ENCODE measurements at places on chromosomes 2 and 18.

GRCh38 chr2:102032368-102033030, 40.7 kb downstream of the IL1R2 start:
- DNase-seq, result no peak

GRCh38 chr2:209933499-209934483, 68.6 kb upstream of the RPE start:
- DNase-seq, result no peak

DNA sequence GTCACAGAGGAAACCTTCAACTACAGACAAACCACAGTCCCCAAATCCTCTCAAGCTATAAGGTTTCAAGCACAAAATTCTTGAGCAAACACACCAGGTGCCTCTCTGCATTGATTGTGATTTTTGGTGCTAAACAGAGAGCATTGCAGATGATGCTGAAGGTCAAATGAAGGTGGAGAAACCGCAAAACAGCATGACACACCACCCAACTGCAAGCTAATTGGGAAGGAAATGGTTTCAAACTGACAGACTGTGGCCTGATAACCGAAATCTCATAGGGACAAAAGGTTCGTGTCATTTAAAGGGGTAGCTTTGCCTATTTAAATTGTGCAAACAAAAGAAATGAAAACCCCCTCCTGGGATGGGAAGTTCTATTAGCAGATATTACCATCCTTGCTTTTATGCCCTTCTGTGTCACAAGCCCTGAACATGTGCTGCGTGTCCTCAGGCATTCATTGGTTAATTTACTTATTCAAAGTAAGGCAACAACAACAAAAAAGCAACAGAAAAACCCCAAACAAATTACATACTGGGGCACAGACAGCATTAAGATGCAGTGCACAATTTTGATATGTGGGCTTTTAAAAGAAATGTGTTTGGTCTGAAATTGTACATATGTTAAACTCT, 154.9 kb downstream of the AQP4 start:
- no peak for DNase-seq

DNA sequence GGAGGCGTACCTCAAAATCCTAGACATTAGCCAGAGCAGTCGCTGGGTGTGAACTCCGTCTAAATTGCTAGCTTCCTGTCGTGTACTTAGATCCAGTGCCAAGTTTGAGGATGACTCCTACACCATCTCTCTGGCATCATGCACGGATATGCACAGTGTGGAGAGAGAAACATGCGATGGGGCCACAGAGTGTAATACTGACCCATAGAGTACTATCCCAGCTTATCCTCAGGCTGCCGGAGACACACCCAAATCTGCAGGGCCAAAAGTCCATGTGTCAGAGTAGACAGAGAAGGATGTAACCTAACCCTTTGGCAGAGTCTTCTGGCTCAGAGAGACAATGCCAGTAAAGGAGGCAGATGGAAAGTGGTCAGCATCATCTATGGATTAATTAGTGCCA, 84.2 kb downstream of the ARL4C start:
- no peak for DNase-seq

DNA sequence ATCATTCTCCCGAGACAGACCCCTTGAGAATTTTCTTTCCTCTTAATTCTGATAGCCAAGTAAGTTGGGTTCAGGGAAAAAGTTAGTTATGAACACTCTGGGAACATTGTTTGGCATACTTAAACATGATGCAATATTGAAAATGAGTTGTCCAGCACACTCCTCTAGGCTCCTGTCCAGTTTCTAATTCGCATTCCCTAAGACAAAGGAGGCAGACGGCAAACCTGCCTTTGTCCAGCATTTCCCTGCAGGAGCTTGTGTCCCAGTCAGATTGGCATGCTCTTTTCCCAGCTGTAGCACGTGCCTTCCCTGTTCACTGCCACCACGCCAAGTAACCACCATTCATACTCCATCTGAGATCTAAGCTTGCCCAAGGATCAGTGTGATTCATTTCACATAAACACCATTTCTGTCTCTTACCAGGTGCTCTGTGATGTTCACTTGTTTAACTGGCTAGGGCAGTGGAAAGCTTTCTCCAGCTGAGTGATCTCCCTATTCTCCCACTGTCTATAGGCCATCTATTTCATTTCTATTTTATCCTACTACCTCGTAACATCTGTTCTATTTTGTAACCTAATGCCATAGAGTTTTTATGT, 150.0 kb upstream of the EPB41L3 start:
- DNase-seq, result no peak

DNA sequence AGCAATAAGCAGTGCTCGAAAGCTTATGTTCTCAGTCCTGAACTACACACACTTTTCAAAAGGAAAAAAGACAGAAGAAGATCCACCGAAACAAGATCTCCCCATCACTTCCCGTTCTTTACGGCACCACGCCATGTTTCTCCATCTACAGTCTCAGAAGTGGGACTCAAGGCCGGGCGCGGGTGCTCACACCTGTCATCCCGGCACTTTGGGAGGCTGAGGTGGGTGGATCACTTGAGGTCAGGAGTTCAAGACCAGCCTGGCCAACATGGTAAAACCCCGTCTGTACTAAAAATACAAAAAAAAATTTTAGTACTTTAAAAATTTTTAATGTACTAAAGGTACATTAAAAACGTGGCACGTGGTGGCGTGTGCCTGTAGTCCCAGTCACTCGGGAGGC, 31.2 kb downstream of the ZNF516 start:
- DNase-seq, result no peak

DNA sequence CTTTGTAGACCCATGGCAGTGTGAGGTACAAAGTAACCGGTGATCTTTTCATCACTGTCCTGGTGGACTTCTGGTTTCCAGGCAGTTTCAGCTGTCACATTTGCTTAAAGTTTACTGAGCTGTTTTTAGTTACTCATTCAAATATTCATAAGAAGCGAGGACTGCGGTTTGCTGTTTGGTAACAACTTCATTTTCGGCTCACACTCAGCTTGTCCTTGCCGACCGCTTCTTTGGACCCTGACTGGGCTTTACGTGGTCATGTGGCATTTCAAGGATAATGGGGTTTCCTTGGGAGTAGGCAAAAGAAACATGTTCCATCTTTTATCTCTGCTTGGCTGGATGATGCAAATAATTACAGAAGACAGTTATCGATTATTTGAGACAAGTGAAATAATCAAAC, 350.7 kb downstream of the PAX3 start:
- no peak for DNase-seq

DNA sequence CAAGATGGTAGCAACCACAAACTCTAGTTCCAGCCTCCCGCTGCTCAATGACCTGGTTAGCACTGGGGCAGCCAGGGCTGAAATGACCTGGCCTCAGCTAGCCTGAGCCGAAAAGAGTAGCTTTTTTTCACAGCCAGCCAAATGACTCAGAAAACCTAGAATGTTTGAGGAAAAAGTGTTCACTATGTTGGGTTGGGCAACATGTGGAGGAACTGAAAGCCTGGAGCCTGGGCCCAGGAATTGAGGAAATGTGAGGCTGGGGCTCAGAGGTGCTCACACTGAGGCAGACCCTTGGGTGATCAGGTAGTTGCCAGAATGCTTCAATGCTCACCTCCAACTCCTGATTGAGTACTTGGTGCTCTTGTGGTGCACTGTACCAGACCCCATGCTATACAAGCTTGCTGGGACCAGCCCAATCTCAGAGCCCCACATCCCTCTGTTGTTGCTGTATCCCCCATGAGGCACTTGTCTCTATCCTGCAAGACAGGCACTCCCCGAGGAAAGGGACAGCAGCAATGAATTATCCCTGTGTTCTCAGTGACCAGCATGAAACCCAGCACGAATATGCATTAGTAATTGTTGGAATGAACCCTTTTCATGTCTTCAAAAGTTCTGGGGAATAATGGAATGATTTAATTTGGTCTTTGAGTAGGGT, 116.2 kb downstream of the USP34 start:
- no peak for DNase-seq

DNA sequence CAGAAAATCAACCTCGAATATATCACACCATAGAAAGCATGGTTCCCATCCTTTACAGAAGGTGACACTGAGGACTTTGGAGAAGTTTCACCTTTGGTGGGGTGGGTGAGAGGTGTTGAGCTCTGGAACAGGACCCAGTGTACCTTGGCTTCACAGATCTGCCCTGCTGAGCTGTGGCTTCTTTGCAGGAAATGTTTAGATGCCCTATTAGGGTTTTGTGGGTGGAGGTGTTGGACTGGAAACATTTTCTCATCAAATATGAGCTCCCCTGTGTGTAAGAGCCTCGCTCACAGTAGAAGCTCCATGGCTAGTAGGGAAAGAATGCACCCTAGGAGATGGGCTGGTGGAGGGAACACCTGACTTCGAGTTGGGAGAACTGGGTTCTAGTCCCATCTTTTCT, 55.6 kb downstream of the RPL37A start:
- no peak for DNase-seq

DNA sequence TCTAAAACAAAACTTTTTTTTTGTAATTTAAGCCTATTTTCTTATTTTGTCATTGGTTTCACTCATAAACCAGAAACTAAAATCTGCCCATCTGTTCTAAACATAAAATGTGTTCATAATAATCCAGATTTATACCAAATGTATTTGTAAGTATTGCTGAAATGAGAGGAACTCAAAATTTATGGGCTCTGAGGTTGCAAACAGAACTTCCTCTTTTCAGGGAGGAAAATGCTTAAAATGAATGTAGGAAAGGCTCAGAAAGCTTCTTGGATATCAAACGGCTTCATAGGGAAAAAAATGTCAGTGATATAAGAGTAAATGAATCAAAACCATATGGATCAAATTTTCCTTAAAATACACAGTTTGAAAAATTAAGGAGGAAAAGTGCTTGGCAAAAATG, 83.9 kb downstream of the PAX3 start:
- DNase-seq, result no peak

- no peak for DNase-seq
Measured at GRCh38 chr2:41489638-41490037, 558.2 kb upstream of the PKDCC start.

GRCh38 chr2:197101519-197101918, 175.0 kb upstream of the PGAP1 start:
- DNase-seq, result no peak

- no peak for DNase-seq
Measured at GRCh38 chr2:61055557-61055956, 10.1 kb upstream of the SANBR start.

GRCh38 chr2:121149384-121149783, 135.6 kb downstream of the TFCP2L1 start:
- DNase-seq, result no peak

DNA sequence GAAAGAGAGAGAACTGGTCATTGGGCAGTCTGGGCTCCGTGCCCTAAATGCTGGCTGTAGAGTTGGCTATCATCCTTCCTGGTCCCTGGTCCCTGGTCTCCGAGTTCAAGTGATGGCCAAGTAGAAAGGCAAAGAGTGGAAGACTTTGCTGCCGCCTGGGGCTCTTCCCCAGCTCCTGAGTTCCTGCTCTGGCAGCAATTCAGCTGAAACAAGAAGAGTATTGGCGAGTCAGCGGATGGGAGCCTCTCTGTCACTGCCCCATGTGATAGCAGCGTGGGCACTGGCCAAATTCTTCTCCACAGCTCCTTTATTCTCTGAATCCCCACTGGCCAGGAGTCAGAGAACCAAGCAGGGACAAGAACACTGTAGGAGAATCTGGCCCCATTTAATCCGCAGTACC, 351.0 kb upstream of the POU3F3 start:
- no peak for DNase-seq

GRCh38 chr2:10990561-10991111, 78.9 kb downstream of the KCNF1 start:
- DNase-seq, result no peak

GRCh38 chr2:2664989-2665833, 334.1 kb upstream of the MYT1L start:
- DNase-seq, result no peak

DNA sequence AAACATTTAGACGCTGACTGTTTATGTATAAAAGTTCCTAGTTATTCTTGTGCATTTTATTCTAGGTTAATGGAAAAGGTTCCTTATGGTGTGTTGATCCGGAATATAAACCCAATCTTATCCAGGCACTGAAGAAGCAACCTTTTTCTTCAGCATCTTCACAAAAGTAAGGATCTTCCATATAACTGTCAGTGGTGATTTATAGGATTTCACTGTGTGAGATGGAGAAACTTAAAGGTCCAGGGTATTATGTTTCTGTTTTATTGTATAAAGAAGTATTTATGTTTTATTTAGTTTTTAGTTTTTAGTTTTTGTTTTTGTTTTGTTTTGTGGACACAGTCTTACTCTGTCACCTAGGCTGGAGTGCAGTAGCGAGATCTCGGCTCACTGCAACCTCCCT, 171.0 kb upstream of the STON1 start:
- DNase-seq, result no peak

DNA sequence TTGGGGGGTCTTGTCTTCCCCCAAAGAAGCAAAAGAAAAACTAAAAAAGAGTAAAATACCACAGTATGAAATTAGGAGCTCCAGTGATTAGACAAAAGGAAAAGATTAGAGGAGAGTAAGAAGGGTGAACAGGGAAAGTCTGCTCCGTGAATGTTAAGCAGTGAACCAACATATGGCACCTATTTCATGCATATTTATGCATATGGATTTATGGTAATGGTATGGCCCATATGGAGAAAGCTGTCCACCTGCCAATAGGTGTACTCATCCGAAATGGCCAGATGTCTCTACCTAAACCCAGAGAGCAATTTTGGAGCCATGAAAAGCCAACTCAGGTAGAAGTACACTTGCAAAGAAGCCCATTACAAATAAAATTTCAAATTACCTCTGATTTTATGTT, 404.0 kb upstream of the RAB6C start:
- DNase-seq, result no peak

- DNase-seq, result no peak
Measured at GRCh38 chr2:151326554-151326953, 30.8 kb upstream of the TNFAIP6 start.

- no peak for DNase-seq
Measured at GRCh38 chr2:36356298-36356989, 866 bp downstream of the CRIM1 start.

DNA sequence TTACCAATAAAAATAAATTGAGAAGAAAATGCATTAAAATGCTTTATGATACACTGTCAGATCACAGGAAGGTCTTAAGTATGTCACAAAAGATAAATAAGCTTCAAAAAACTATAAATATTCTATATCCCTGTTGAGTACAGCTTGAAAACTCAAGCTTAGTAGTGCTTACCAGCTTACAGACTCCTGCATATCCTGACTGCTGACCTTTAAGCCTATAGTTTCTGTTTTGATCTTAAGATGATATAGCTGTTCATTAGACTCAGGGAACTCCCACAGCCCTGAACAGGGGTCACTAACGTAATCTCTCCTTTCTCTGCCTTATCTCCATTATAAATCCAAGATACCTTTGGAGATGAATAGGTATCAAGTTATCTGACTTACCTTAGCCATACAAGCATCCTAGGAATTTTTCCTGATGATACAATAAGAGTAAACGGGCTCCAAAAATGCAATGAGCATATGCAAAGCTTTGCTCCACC, 93.7 kb upstream of the RBBP8 start:
- DNase-seq, result no peak

- DNase-seq, result no peak
Measured at GRCh38 chr2:60806988-60807681, 51.1 kb downstream of the PAPOLG start.

Measured in activated CD4-positive, CD25-positive, alpha-beta regulatory T cell treated with anti-CD3 and anti-CD28 coated beads, Interleukin-2, amount 50 U/mL, for 16 hours (primary cell).